ENCODE measurements at places on chromosomes 2 and 18. TPM values are rescaled to one million over a fixed set of nuclear protein-coding genes. Genes with fewer than 3 reads are reported as not detected.

DNA sequence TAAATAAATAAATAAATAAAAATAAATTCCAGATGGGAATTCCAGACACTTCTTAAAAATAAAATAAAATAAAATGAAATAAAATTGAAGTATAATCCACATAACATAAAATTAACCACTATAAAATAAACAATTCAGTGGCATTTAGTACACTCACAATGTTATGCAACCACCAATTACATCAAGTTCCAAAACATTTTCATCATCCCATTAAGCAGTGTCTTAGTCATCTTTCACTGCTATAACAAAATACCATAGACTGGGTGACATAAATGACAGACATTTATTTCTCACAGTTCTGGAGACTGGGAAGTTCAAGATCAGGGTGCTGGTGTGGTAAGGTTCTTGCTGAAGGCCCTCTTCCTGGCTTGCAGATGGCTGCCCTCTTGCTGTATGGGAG, 22.6 kb upstream of the PROKR1 start:
- DNase-seq = no peak

- no peak for DNase-seq
These were observed 311.6 kb upstream of the NRP2 start for GRCh38 chr2:205370726-205371125.

TAF1B gene
- total RNA-seq = 14.8 TPM

DNA sequence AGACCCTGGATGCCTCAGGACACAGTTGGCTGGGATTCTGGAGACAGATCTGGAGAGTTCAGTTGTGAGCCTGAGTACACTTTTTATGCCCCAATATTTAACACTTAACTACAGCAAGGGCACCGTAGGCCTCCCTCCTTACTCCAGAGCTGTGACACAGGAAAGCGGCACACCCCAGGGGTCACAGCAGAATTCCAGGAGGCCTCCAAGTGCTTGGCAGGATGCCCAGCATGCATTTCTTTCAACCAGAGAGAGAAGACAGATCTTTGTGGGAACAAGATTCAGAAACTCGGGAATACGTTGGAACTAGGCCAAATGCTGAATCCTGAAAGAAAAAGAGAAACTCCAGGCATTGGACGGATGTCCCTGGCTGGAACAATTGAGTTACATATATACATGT, 199.2 kb upstream of the NT5C1B start:
- peak; percentile 54 for DNase-seq

DNA sequence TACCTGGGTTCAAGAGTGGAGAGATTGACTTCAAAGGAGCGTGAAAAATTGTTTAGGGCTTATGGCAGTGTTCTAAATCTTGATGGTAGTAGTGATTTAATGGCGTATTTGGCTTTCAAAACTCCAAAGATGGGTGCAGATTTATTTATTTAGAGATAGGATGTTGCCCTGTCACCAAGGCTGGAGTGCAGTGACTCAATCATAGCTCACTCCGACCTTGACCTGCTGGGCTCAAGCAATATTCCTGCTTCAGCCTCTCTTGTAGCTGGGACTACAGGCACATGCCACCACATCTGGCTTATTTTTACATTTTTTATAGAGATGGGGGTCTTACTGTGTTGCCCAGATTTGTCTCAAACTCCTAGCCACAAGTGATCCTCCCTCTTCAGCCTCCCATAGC, 52.5 kb downstream of the FAM117B start:
- DNase-seq = no peak

GRCh38 chr2:55482186-55482884, 37.2 kb upstream of the CFAP36 start:
- peak; percentile 85 for DNase-seq

DNA sequence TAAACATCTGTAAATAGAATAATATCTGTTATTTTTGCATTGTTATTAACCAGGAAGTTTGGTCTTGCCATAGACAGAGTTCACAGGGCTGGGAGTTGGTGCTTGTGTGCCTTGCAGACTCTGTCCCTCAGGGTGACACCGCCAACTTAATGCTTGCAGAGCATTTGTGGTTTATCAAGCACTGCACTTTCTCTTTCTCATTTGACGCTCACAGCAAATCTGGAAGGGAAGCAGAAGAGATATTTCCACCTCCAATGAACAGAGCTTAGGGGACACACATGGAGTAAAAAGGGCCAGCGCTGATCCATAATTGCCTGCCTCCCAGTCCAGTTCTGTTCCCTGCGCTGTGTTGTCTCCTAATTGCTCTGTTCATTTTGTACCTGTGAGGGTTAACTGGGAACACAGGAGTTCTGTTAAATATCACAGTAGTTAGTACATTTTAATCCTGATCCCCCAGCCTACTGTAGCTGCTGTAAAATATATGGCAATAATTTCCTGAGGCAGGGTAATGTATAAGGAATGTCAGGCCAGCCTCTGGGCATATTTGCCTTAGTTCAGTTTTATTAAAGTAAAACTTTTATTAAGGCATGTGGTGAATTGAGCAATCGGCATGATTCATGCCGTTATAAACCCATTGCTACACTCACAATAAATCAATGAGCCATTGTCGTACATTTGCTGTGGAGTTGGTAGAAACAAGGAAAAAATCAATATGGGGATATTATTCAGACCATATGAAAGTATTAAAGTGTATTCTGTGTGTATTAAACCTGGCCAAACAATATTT, 182.5 kb upstream of the OSR1 start:
- DNase-seq = peak; percentile 14

DNA sequence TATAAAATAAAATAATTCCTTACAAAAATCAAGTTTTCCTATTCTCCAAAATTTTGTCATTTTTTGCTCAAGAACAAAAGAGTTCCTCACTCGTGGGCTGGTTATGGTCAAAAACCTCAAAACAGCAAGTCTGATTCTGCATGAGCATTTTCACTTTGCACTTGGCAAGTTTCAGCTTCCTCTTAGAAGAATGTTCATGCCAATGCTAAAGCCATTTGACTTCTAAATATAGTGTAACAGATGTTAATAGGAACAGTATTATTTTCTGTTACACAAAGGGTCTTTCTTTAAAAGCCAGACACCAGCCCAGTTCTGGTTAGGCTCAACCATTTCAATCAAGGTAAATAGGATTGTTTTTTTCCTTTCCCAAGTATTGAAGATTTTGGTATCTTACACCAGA, 261.3 kb upstream of the CCDC68 start:
- DNase-seq = no peak

DNA sequence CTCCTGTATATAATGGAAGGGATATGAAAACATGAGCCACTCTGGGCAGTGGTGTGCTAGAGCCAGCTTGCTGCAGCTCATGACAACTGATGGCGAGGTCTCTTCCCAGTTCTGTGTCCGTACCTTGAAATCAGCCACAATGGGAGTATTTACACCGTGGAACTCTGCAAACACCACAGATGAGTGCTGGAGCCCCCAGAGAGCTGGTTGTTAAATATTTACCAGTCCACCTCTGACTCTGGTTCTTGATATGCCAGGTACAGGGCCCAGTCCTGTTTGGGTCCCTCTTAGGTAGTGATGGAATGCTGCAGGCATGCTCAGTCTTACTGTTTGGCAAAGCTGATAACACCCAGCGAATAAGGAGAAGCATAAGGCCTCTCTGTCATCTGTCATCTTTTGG, 116.1 kb upstream of the GLI2 start:
- DNase-seq = no peak

DNA sequence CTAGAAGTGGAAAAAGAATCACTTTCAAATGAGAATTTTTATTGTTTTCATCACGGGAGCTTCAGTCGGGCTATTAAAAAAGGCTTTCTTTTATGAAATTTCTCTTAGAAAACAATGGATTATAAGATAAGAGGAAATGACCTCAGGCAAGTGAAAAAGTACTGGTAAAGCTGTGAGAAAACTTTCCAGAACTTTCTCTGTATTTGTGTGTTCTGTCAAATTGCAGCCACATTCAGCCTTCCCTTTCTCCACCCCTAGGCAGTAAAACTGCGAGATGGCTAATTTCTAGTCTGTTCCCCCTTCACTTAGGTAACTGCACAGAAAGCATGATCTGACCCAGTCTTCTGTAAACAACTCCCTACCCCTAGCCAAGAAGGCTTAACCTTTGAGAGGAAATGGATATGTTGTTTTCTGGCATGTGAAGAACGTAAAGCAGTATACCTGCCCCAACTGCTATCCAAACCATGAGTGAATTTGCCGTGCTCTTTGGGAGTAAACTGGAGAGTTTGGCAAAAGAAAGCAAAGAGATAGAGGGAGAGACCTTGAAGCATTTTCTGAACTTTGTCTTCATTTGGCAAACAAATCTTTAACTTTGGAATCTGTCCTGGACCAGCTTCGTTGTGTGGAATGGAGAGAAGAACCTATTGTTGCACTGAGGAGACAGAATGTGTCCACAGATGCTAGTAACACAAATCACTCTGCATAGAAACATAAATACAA, 105.4 kb downstream of the ETAA1 start:
- DNase-seq = no peak

NBAS gene
- 16.2 TPM for total RNA-seq

ANXA4 gene
- 19.8 TPM for total RNA-seq

DNA sequence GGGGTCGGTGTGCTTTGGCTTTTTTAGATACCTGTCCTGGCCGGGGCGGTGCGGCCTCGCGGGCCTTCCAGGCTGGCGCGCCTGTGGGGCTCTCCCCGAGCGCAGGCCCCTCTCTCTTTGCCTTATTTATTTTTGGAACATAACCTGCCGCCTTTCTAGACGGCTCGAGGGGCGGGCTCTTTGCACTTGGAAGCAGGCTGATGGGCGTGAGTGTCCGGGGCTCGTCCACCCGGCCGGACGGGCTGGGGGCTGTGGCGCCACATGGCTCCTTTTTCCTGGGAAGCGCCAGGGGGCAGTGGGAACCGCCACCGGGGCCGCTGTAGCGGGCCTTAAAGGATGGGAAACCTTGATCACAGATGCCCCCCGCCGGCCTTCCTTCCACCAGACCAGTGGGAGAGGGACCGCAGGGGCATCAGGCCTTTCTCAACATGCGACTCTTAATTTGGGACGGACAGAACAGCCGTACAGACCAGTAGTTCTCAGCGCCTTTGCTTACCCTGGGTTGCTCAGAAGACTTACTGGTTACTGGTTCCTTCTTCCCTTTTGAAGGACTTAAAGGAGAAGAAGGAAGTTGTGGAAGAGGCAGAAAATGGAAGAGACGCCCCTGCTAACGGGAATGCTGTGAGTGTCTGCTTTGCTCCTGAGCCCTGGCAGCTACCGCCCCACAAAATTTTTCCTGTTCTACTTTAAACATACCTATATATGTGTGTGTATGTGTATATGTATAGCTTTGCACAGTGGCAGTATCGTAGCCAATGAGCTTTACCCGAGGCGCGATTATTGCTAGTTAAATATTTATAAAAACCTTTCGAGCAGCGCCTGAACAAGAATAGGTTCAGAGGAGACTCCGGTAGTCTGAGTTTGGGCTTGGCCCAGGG, 2.7 kb downstream of the PTMA start:
- DNase-seq = no peak

DNA sequence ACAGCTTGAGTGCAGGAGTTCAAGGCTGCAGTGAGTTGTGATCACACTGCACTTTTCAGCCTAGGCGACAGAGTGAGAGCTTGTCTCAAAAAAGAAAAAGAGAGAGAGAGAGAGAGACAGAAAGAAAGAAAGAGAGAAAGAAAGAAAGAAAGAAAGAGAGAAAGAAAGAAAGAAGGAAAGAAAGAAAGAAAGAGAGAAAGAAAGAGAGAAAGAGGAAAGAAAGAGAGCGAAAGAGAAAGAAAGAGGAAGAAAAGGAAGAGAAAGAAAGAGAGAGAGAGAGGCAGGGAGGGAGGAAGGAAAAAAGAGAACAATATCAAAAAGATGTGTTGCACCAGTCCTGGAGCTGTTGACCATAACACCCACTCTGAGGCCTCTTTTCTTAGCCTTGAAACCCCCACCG, 89.8 kb upstream of the MBOAT2 start:
- DNase-seq = no peak

AQP12A gene
- total RNA-seq = not detected

DNA sequence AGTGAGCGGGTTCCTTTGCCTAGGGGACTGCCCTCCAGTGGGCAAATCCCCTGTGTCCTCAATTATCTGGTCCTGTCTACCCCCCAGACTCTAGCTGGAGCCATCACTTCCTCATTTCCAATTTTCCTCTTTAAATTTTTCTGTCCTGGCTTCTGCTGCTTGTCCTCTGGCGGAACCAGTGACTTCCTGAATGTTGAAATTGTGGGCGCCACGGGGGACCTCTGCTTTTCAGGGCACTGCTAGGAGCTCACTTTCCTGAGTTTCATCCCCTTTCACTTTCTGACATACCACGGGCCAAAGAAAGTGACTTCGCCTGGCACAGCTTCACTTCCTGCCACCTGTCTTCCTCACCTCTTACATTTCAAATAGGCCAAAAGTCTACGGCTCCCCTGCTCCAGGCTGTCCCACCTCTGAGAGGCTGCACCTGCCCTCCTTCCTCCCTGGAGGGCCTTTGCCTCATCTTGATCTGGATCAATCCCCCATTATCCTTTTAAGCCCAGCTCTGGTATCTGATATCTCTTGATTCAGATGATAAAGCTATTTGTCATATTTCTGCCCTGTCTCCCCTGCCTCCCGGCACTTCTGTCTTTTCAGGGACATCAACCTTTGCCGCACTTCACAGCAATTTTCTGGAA, 1.4 kb upstream of the MARCO start:
- no peak for DNase-seq

- DNase-seq = no peak
These were observed 22.8 kb upstream of the CCNYL1 start for GRCh38 chr2:207688597-207688996.

TMEM247 gene
- not detected for total RNA-seq

DNA sequence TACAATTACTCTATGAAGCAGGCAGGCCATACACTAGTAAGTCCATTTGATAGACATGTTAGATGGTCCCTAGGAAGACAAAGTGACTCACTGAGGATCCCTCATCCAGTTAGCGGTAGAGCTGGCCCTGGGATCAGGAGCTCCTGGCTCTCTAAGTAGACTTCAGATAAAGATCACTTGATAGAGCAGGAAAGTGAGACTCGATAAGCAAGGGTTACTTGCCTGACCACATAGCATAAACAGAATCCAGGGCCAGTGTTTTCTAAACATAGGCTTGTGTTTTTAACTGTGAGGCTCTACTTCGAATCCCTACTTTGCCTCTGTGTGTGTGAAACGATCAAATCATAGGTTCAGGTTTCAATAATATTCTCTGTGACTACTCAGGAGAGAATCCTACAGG, 355.2 kb upstream of the TRIB2 start:
- peak; percentile 3 for DNase-seq

DNA sequence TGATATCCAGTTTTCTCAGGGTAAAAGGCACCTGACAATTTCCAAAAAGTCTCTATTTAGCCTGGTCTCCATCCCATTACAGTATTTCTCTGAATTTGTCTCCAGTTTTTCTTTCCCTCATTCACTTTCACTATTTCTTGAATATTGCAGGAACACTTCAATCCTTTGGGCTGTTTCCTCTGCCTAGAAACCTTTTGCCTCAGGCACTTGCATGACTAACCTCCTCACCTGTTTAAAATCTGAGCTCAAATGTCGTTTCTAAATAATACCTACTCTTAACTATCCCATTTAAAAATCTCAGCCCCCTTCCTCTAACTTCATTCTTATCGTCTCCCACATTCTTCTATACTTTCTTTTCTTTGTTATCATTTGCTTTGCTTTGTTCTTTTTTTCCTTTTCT, 9.0 kb downstream of the SCN2A start:
- DNase-seq = no peak

GRCh38 chr18:68438983-68439382, 275.9 kb downstream of the TMX3 start:
- DNase-seq = peak; percentile 47

GRCh38 chr2:104033399-104033798, 820.5 kb upstream of the POU3F3 start:
- peak; percentile 27 for DNase-seq

MROH2A gene
- not detected for total RNA-seq

CNRIP1 gene
- total RNA-seq = 32.6 TPM

- DNase-seq = no peak
These were observed 765 bp upstream of the LHCGR start for GRCh38 chr2:48756289-48756688.

- DNase-seq = no peak
These were observed 18.4 kb upstream of the ST8SIA3 start for GRCh38 chr18:57333940-57334339.

TPGS2 gene
- total RNA-seq = 313 TPM
